Pulmonary artery endothelial cell (primary cell): ENCODE measurements at places on chromosomes 16 and 17. TPM values are rescaled to one million over a fixed set of nuclear protein-coding genes. Genes with fewer than 3 reads are reported as not detected.
A peak's percentile ranks its signal among the peaks of the same experiment; 100 is the strongest.

The LRRC45 gene
- 20.2 and 30.5 TPM in 2 replicates for total RNA-seq

The HOXB3 gene
- 6.9 and 7.5 TPM in 2 replicates for total RNA-seq

The ZNF624 gene
- total RNA-seq = 3.9 and 4.4 TPM in 2 replicates

The CRYBA1 gene
- total RNA-seq = not detected in 2 replicates

The MYH13 gene
- total RNA-seq = not detected in 2 replicates

The ENPP7 gene
- not detected in 2 replicates for total RNA-seq

The GSG1L2 gene
- total RNA-seq = not detected in 2 replicates

The MPV17L gene
- 0.33 and 0.39 TPM in 2 replicates for total RNA-seq

The TBC1D3L gene
- total RNA-seq = 1.0 and 1.2 TPM in 2 replicates

The RPL23 gene
- 1,269 and 1,824 TPM in 2 replicates for total RNA-seq

The ADORA2B gene
- total RNA-seq = 8.0 and 9.5 TPM in 2 replicates

The ADAD2 gene
- total RNA-seq = not detected in 2 replicates

The SCGB1C2 gene
- not detected in 2 replicates for total RNA-seq

The MRTFB gene
- 11.1 and 14.9 TPM in 2 replicates for total RNA-seq

The CX3CL1 gene
- 2.1 and 3.0 TPM in 2 replicates for total RNA-seq

The MAP1LC3B gene
- 26.1 and 28.4 TPM in 2 replicates for total RNA-seq

The LPCAT2 gene
- 22.9 and 46.5 TPM in 2 replicates for total RNA-seq

DNA sequence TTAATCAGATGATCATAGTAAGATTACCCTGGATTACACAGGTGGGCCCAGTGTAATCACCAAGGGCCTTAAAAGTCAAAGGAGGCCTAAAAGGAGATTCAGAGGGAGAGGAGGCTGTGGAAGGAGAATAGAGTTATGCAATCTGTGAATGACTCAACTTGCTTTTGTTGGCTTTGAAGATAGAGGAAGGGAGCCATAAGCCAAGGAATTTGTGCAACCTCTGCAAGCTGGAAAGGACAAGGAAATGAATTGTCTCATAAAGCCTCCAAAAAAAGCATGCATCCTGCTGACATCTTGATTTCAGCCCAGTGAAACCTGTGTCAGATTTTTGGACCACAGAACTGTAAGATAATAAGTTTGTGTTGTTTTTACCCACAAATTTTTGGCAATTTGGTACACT, 109.6 kb downstream of the CNTNAP4 start:
- DNase-seq = no peak

- no peak for DNase-seq
Observed at GRCh38 chr17:64176556-64176955, 46.6 kb upstream of the ERN1 start.

DNA sequence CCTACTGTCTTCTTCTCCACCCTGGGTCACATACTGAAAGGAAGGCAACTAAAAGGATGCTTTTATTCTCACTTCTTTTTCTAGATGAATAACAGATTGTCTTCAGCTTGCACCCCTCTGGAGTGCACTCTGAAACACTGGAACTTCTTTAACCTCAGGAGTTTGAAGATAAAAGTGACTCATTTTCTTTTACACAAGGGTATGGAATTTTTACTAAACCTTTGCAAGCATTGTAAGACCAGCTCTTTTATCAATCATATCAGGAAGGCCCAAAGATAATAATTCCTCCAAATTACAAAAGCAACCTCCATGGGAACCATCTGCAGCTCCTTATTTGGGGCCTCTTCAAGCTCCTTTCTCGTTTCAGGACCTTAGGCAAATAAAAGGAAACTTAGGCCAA, 193.5 kb upstream of the KIF2B start:
- DNase-seq = no peak

DNA sequence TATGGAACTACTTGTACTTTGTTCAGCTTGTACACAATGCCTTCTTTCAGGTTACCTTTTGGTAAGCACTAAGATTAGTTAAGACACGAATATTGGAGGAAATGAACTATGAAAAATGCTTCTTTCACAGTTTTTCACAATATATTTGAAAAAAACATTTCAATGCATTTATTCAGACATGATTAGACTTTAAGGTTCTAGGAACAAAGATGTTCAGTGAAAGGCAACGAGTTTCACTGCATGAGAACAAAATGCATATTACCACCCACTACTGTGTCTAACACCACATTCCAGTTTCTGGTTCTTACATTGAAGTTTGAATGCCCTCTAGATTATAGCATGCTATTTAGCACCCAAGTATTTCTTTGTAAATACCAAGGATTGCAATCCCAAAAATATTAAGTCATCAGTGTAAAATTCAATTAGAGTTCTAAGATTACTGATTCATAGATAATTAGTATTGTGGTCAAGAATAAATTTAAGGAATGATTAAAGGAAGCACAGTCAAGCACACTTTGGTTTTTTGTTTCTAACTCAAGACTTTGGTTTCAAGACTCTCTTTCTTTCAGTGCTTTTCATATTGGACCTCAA, 261.7 kb downstream of the CEP112 start:
- DNase-seq = no peak

- no peak for DNase-seq
Observed at GRCh38 chr17:65229621-65229995, 92.4 kb downstream of the RGS9 start.

GRCh38 chr17:17416400-17417360, 60.1 kb upstream of the MED9 start:
- DNase-seq = peak; percentile 79

DNA sequence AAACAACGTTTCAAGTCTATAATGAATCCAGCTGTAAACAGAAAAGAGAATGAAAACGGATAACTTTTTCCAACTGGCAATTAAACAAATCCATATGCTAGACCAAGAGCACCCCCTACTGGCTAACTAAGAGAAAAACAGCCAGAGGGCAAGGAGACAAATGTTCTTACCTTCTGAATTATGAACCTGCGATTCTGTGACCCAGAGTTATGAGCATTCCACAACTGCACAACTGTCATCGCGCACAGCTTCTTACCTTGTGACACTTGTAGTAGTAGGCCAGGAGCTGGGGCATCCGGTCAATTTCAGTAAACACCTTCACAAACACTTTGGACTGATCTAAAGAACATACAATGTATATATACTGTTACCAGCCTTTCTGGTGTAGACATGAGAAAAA, 18.6 kb downstream of the COG7 start:
- DNase-seq = peak; percentile 46

DNA sequence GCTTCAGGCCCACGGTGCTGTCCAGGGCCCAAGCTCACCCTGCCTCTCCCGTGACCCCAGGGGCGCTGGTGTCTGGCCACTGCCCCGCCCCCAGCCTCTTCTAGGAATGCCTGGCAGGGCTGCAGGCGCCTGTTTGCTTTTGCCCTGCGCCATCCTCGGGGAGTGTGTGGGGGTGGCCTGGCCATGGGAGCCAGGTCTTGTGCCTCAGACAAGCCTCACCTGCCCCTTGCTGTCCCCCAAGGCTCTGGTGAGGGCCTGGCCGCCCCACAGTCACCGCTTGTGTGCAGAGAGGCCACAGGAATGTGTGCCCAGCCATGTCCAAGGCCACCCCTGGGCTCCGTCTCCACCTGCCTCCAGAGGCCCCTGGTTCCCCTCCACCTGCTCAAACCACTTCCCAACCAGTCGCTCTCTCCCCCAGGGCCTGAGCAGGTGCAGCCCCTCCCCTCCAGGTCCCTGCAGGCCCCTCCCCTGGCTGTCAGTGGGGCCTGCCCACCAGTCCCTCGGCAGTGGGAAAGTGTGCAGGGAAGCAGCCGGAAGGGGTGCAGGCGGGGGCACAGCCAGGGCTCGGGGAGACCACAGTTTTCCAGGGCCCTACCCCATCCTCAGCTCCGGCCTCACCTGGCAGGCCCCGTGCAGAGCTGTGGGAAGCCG, 841 bp upstream of the IGFALS start:
- no peak for DNase-seq

DNA sequence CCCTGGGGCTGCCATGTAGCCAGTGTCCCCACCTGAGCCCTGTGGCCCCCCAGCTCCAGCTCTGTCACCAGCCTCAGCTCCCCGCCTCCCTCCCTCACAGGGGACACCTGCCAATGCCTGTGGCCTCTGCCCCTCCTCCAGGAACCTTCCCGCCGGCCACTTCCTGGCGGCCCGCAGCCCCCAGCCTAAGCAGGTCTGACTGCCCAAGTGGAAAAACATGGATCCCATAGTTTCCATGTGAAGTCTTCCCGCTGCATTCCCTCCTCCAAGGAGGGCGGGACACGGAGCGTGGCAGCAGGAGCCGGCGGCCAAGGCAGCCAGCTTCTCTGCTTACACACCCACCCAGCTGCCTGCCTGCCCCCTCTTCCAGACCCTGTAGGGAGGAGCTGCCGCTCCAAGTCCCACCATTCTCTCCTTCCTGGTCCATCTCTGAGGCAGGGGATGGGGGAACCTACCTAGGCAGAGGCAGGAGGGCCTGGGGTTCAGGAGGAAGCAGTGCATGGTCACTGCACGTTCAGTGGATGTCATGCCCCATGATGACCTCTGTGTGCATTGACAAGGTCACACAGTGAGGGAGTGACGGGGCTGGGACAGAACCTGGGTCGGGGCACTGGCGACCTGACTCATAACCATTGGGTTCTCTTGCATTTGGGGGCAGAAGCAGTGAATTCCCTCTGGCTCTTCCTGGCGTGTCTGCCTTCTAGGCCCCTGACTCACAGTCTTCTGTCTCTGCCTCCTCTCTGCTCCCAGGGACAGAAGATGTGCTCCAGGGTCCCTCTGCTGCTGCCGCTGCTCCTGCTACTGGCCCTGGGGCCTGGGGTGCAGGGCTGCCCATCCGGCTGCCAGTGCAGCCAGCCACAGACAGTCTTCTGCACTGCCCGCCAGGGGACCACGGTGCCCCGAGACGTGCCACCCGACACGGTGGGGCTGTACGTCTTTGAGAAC, 8.7 kb downstream of the VASN start:
- DNase-seq = no peak

GRCh38 chr16:47644661-47645060, 183.5 kb downstream of the PHKB start:
- no peak for DNase-seq

- no peak for DNase-seq
Observed at GRCh38 chr16:17345043-17345442, 125.7 kb downstream of the XYLT1 start.

DNA sequence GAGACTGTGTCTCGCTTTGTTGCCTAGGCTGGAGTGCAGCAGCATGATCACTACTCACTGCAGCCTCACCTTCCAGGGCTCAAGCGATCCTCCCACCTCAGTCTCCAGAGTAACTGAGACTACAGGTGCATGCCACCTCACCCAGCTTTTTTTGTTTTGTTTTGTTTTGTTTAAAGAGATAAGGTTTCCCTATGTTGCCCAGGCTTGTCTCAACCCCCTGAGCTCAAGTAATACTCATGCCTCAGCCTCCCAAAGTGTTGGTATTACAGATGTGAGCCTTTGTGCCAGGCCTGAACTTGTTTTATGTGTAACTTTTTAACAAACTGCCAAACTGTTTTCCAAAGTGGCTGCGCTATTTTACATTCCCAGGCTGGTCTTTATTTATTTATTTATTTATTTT, 41.8 kb upstream of the NUDT7 start:
- DNase-seq = no peak
